ENCODE measurements at places on chromosomes 3 and 15.

DNA sequence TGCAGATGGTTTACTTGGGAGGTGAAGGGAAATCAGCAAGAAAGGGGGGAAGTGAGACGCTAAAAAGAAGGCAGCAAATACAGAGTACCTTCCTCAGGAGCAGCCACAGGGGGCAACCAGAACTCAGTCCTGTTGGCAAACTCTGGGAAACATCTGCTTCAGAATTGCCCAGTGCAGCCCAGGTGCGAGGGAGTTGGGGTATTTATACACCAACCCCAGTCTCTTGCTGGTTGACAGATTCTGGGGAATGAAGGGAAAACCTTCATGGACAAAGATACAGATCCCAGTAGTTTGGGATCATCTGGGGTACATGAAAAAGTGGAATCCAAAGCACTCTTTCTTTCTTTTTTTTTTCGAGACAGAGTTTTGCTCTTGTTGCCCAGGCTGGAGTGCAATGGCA is 25.3 kb upstream of the PGPEP1L start:
- DNase-seq, result no peak

- DNase-seq, result no peak
These were observed 27.7 kb upstream of the ANO10 start for GRCh38 chr3:43649365-43649968.

- DNase-seq, result no peak
These were observed 544.1 kb downstream of the TUSC7 start for GRCh38 chr3:117253636-117254035.

- no peak for DNase-seq
These were observed 1.0 kb upstream of the RAB8B start for GRCh38 chr15:63188247-63188925.

DNA sequence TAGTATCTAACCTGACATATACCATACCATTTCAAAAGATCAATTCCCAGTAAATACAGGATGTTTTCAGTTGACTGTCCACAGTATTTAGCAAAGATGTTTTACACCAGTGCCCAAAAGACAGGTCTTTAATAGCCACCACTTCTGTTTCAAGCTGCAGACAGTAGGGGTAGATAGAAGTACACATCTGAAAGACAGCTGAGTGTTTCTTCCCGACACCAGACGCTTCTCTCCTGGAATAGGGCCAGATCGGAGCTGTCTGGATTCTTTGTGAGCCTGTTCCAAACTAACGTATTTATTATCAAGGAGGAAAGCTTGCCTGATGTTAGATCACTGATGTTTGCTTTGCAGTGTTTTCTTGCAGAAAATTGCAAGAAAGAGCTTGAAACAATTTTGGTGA is 136.1 kb upstream of the RBMS3 start:
- no peak for DNase-seq

DNA sequence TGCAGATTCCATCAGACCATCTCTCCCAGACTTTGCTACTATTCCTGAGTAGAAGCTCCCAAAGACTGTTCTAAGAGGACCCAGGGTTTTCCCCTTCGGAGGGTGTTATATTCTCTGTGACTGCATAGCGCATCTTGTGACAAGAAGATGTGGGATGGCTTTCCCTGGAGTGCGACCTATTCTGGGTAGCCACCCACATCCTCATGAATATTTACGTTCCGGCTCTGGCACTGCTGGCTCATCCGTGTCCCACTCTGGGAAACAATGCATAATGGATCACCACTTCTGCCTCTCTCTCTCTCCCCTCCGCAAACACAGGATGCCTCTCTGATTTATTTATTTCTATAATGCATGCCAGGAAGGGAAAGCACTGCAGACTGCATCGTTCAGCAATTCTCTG is 166.1 kb downstream of the PYDC2 start:
- no peak for DNase-seq

DNA sequence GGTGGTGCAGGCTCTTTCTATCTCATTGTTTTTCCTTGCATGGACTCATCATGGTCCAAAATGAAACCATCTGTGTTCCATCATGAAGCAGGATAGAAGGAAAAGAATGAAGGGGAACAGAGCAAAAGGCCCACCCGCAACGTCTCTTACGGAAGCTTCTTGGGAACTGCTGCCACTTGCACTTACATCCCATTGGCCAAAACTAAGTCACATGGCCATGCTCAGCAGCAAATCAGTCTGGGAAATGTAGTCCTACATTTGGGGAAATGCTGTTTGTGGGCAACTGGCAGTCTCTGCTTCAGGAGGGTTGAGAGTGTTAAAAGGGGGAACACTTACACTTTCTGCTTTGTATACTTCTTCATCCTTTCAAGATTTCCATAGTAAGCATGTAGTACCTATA is 191.6 kb downstream of the SV2B start:
- no peak for DNase-seq

DNA sequence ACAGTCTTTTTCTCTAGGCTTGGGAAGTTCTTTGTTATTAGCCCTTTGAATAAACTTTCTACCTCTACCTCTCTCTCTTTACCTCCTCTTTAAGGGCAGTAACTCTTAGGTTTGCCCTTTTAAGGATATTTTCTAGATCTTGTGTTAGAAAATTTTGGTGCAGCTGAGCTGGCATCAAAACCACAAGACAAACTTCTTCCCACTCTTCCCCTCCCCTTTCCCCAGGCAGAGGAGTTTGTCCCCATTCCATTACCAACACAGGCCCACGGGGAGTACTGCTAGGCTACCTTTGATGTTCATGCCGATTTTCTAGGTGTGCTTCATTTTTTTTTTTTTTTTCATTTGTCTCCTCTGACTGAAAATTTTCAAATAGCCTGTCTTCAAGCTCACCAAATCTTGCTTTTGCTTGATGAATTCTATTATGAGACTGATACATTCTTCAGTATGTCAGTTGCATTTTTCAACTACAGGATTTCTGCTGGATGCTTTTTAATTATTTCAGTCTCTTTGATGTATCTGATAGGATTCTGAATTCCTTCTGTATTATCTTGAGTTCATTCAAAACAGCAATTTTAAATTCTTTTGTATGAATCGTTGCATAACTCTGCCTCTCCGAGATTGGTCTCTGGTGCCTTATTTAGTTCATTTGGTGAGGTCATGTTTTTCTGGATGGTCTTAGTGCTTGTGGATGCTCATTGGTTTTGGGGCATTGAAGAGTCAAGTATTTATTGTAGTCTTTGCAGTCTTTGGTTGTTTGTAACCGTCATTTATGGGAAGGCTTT is 112.0 kb downstream of the UBE2E2 start:
- no peak for DNase-seq

DNA sequence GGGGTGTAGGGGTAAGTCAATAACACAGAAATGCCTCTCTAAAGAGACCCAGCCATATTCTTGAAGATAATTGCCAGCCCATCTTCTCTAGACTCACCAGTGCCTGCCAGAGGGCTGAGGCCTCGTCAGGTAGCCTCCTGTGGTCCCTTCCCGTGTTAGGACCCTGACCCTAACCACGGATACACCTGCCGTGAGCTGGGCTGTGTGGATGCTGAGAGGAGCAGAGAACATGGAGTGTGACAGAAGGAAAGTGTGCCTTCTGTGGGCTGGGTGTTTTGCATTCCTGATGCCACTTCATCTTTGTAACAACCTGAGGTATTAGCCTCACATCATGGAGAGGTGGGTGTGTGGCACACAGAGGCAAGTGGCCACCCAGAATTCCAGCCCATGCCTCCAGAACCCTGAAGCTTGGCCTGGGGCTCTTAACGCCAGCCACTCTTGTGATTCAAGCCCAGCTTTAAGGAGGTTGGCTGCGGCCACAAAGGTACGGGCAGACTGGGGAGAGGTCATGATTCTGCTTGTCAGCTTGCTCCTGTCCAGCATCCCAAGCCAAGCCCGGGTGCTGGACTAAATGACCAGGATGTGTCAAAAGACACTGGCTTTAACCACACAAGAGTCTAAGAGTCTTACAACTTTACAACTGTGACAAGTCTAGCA is 21.1 kb upstream of the ABTB1 start:
- no peak for DNase-seq

DNA sequence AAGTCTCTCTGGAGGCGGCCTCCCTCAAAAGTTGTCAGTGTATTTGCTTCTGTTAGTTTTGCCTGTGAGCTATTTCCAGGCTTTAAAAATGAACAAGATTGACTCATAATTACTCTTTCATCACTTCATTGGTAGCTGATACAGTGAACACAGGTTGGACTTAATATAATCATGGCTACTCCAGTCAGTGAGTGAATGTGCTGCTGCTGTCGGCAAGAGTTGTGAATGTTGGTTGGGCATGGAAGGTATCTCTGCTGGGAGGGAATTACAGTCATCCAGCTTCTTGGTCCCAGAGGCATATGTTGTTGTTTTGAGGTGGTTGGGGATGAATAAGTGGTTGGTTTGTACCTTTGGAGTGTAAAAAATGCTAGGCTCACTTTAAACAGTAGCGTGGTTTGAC is 11.5 kb downstream of the TCF12 start:
- DNase-seq, result no peak

DNA sequence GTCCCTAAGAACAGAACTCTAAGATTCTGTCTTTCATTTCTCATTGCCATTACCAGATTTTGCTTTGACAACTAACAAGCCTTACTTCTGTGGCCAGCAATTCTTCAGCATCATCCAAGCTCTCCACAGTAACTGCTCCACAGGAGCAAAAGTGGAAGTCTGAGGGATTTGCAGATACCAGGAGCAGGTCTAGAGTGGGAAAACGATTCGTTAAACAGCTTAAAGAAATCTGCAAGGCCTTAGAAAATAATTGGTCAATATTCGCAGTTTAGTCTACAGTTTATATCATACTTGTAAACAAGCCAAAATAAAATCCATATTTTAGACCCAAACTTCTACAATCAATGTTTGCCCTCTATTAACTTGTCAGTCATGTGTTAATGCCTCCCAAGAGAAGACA is 24.1 kb downstream of the MYH15 start:
- DNase-seq, result no peak

GRCh38 chr15:93073465-93073952 is 15.5 kb downstream of the RGMA start:
- no peak for DNase-seq

DNA sequence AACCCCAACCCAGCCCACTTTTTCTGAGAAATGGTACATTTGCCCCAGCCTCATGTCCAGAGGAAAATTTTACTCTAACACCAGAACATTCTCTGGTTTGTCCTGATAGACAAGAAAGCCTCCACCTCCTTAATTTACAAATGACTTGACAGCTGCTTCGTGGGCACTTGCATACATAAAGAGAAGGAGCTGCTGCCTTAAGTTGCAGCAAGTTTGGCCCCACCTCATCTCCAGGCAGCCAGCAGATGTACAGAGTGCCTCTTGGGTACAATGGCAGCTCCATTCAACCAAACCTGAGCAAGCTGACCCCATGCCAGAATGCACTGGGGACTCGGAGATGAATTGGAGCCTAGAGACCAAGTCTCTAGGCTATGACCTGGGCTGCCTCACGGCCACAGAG is 6.2 kb upstream of the H1-8 start:
- DNase-seq, result no peak

DNA sequence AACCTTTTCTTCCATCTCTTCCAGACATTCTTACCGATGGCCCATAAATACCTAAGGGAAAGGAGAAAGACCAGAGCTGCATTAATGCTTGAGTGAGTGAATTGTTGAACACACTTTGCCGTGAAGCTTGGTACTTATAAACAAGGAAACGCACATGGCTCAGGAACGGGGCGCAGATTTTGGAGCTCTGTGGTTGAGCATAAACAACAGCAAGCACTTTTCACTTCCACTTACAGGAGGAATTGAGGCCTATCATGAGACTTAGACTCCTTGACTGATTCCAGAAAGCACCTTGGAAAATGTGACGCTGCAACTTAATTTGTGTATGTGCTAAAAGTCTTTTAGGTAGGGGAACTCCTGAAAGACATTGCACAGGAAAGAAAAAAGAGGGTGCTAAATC is 197.5 kb upstream of the FEZF2 start:
- DNase-seq, result no peak

DNA sequence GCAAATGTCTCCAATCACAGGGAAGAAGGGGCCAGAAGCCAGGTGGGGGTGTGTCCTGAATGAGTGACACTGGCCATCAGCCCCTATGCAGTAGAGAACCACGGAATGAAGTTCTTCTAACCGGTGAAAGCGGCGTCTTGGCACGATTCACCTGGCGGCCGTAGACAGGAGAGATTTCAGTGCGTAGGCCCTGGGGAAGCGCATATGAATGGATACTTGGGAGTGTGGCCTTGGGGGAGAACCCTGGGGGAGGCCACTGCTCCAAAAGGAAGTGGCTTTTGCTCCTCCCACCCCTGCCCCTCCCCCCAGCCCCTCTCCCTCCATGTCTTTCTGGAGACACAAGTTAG is 43.6 kb downstream of the RBPMS2 start:
- no peak for DNase-seq

DNA sequence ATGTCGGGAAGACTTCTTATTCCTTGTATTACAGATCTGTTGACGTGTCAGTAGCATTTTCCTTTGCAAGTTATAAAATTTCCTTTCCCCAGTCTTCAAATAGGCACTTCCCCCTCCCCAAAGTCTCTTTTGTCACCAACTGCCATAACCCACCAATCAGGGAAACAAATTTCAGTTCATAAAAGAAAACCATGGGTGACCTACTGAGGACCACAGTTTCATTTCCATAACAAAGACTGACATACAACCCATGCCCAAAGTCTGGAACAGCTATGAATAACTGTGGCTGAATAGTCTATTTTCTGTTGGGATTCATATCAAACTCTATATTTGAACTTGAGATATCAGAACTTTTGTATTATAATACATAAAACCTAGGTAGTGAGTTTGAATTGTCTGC is 307.8 kb downstream of the KBTBD8 start:
- no peak for DNase-seq

DNA sequence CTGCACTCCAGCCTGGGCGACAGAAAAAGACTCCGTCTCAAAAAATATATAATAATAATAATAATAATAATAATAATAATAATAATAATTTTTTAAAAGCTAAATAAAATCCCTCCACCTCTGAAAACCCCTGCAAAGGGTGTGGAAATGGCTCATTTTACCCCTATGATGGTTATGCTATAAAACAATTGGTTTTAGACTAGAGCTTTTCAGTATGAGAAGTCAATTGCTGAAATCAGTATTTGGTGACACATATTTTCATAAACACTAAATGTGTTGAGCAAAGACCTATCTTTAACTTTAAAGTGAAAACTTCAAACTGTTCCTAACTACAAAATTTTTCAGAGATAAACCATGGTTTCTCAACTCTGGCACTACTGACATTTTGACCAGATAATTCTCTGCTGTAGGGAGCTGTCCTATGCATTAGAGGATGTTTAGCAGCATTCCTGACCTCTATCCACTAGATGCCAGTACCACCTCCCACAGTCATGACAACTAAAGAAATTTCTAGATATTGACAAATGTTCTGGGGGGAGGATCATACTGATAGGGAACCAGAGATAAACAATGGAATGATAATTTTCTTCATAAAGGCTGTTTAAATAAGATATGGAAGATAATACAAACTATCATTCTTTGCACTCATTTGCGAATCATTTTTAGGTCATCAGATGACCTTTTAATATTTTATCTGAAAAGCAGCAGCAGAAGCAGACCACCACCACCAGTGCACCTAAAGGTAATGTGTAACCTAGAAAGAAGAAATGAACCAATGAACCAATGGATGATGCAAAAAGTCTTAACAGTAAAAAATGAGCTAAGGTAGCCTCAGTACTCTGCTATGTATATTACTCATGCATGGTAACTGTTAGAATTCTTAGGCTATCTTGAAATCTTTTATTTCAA is 13.8 kb downstream of the PTPN9 start:
- no peak for DNase-seq

All from DMS79 (cell line).